ENCODE measurements at places on chromosomes 1 and 21.

DNA sequence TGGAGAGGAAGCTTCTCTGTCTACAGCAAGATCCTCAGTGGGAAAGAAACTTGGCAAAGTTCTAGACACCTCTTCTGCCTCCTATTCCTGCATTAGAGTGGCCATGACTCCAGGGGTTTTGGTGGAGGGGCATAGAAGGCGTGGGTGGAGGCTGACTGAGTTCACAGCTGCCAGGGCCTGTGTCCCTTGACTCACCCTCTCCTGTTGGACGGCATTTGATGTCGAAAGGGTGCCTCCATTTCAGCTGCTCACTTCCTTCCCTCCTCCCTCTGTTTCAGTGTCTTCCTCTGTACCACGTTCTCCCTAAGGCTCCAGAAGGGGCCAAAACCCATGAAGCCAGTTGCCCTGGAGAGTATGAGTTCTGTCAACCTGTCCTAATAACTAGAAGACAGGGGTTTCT, 632 bp downstream of the TMEM79 start:
- no peak for DNase-seq

GRCh38 chr1:27778056-27778455, 5.0 kb downstream of the STX12 start:
- no peak for DNase-seq

GRCh38 chr1:162878000-162878596, 17.1 kb upstream of the CCDC190 start:
- DNase-seq: no peak

- peak; percentile 23 for DNase-seq
These were observed 50.3 kb upstream of the COA6 start for GRCh38 chr1:234322979-234323378.

GRCh38 chr1:228811712-228812305, 76.5 kb downstream of the RHOU start:
- DNase-seq: no peak

DNA sequence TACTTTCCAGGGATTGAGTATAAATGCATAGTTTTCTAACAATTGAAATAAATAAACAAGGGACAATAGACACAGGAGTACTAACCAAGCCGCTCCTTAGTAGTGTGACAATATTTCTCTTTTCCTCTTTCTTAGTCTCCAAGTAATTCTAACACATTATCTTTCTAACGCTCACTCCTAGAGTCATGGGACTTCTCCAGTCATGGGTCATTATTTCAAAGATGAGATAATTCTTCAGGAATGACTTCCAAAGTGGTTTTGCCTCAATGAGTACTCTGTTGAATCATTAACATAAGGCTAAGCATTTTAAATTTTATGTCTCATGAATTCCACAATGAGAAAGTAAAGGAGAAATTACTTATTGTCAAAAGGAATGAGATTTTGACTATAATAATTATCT, 605.8 kb upstream of the ADAMTS5 start:
- DNase-seq: no peak

All from CD4-positive, CD25-positive, alpha-beta regulatory T cell (primary cell).